ENCODE measurements at places on chromosomes 2 and 18. TPM values are rescaled to one million over a fixed set of nuclear protein-coding genes. Genes with fewer than 3 reads are reported as not detected.

The TMEM18 gene
- 13.2 TPM for total RNA-seq

The CHAC2 gene
- 2.1 TPM for total RNA-seq

GRCh38 chr2:167607731-167608130 is 639.7 kb downstream of the STK39 start:
- H3K27ac ChIP-seq: no peak overlapping the region
- no peak for DNase-seq
- H3K4me1 ChIP-seq: no peaks in the 10 kb centered on the region
- no peak overlapping the region for H3K4me3 ChIP-seq

- no peak for DNase-seq
- no peak overlapping the region for H3K27ac ChIP-seq
- no peaks in the 10 kb centered on the region for H3K4me1 ChIP-seq
- H3K4me3 ChIP-seq: no peak overlapping the region
- no peaks in the 10 kb centered on the region for H3K36me3 ChIP-seq
These were observed 239.4 kb upstream of the SKOR2 start for GRCh38 chr18:47490882-47491281.

DNA sequence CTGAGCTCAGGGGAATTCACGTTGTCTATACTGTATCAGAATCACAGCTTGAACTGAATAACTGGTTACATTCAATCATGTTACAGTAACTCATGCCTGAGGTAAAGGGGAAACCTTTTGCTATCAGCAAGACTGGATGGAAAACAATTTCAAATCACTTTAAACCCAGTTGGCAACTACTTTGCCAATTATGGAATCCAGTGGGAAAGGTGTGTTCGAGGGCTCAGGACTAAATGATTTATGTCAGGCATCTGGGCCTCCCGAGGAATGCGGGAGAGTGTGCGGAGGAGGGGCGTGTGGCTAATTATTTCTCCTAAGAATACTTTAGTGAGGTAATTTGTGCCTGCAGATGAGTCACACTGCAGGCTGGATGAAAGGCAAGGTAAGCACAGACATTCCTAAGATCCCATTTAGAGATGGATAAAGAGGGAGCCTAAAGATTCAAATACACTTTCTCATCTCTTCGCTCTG is 100.1 kb downstream of the HRH4 start:
- no peaks in the 10 kb centered on the region for H3K27me3 ChIP-seq
- H3K4me3 ChIP-seq: no peak overlapping the region
- no peak for DNase-seq
